ENCODE measurements at places on chromosomes 6 and 20.

DNA sequence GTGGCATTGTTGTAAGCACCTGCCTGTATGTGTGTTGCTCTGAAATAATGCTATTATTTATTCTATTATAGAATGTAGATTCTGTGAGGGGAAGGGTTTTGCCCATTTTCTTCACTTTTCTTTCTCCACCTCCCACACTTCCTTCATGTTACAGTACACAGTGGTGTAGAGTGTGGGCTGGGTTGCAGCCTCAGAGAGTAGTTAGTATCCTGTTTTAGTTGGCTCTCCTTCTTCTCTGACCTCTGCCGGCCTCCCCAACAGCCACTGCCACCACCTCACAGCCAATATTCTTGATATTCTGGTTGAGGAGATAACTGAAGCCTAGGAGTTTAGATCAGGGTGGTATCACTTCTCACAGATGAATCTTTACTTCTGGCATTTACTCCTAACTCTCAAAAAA is 143.4 kb downstream of the BCKDHB start:
- no peak for DNase-seq

GRCh38 chr6:72643214-72643613 is 21.4 kb downstream of the KCNQ5 start:
- no peak for DNase-seq

- DNase-seq: no peak
Observed at GRCh38 chr20:49909499-49910339, 5.6 kb downstream of the SPATA2 start.

- no peak for DNase-seq
Observed at GRCh38 chr6:14641423-14642135, 524.0 kb downstream of the CD83 start.

- no peak for DNase-seq
Observed at GRCh38 chr6:51578362-51578761, 509.1 kb downstream of the PKHD1 start.

GRCh38 chr6:196543-196942 is 95.7 kb upstream of the DUSP22 start:
- no peak for DNase-seq

DNA sequence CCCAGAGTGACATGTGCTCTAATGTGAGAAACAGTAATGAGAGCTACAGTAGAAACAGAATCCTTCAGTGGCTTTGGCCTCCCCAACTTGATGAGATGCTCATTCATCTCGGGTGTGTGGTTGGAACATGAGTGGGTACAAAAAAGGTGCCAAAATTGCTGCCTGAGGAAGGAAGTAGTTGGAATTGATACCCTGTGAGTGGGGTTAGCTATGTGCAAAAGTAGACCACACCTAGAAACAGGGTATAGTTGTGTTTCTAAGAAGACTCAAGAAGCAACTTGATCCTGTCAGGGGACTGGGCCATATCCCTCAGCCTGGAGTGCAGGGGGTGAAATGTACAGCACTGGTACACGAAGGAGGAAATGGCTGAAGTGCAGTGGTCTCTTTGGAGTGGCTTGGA is 206.4 kb upstream of the SUPT3H start:
- no peak for DNase-seq

DNA sequence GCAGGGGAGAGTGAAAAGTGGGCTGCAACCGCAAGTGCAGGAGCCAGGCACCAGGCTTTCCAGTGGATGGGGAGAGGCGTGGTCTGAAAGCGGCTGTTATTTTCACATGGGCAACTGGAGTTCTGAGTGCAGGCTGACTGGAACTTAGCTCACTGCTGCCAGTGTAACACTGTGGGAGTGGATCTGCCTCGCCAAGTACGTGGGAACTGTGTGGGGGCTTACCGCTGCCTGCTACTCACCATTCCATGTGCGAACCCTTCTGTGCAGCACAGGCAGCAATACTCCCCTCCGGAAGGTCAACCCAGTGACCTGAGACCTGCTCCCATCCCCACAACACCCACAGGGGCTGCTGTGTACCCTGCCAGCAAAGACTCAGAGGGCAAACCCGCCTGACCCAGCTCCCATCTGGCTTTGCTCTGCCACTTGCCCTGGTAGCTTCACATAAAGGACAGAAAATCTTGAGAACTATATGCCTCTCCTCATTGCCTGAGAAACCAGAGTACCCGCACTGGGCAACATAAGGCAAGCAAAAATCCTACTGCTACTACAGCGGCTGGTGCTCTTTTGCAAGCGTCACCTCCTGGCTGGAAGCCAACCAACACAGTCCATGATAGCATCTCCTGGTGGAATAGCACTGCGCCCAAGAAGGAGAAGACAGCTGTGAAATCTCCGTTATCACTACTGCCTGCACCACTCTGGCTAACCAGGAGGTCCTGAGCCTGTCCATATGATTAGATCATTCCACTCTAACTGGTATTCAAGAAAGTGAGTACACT is 54.4 kb upstream of the SIRPG start:
- no peak for DNase-seq

DNA sequence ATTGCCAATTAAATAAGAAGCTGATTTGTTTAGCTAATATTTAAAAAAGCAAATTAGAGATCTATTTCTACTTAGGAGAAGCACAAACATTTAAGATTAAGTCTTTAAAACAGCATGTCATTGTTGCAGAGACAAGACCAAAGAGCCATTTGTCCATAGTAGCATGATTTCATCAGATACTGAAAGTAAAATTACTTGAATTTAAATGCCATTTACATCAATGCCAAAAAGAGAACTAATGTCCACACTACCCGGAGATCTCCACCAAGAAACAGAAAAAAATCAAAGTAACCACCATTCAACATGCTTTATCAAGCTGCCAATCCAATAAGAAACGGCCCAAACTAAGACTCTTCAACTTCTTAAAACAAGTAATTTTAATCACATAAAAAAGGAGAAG is 15.7 kb downstream of the AURKA start:
- no peak for DNase-seq

- DNase-seq: no peak
Observed at GRCh38 chr6:111468329-111469012, 14.5 kb downstream of the REV3L start.

GRCh38 chr20:14049111-14049510 is 53.8 kb downstream of the MACROD2 start:
- DNase-seq: no peak

DNA sequence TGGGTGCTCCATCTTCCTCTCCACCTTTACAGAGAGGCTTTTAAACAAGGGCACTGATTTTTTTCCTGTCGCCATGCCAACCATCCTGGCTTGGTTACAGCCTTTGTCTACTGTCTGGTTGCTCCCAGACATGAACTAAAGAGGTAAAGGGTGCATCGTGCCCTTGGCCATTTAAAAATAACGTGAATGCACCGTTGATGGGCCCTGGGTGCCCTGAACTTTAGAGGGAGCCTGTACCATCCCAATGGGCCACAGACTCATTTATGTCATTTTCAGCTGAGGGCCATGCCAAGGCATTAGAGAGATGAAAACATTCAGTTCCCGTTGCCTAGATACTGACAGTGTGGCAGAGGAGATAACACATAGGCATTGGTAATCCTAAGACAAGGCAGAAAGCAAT is 23.3 kb downstream of the TMC2 start:
- no peak for DNase-seq

- DNase-seq: no peak
Observed at GRCh38 chr6:104252276-104252675, 607.4 kb downstream of the HACE1 start.

GRCh38 chr6:138439546-138439945 is 35.5 kb downstream of the HEBP2 start:
- no peak for DNase-seq

DNA sequence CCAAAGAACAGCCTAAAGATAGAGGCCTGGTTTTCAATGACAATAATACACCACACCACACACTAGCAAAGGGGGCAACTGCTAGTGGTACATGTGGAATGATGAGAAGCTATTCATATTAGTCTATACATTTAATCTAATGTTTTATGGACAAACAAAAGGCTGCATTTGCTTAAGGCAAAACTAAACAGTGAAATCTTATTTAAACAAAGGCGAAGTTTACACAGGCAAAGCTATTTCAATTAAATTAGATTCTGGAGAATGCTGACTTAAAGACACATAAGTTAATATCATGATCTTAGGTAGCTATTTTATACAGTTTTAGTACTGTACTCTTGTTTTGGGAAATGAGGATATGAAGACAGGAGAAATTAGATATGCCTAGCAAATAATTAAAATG is 53.9 kb upstream of the SIM1 start:
- DNase-seq: no peak

DNA sequence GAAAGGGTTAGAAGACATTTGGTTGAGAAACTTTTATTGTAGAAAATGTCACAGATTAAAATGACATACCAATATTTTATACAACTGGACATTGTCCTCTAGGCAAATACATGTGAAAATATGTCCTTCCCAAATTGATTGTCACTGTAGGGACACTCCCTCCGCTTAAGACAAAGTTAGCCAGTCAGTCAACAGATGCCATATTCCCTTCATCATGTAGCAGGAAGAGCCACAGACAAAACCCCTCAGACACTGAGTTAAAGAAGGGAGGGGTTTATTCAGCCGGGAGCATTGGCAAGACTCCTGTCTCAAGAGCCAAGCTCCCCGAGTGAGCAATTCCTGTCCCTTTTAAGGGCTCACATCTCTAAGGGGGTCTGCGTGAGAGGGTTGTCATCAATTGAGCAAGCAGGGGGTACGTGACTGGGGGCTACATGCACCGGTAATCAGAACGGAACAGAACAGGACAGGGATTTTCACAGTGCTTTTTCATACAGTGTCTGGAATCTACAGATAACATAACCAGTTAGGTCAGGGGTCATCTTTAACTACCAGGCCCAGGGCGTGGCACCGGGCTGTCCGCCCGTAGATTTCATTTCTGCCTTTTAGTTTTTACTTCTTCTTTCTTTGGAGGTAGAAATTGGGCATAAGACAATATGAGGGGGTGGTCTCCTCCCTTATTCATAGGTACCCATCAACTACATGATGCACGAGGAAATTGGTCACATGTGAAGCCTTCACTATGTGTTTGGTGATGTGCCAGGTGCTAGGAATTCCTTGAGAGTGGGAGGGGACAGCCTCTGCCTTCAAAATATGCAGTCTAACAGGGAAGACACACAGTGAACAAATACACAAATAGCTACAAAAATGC is 155.7 kb upstream of the CDYL start:
- DNase-seq: no peak

- no peak for DNase-seq
Observed at GRCh38 chr6:17638212-17638715, 38.2 kb downstream of the FAM8A1 start.

GRCh38 chr6:119237177-119237715 is 112.3 kb downstream of the MAN1A1 start:
- DNase-seq: no peak

DNA sequence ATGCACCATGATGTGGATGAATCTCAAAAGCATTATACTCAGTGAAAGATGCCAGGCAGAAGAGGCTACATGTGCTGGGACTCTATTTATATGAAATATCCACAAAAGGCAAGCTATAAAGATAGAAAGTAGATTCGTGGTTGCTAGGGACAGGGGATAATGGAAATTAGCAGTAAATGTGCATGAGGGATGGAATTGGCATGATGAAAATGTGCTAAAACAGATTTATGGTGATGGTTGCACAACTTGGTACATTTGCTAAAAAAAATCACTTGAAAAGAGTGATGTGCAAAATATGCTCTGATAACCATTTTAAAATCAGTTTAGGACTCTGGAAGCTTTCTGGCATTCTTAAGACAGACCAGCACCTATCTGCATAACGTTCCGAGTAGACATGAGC is 61.6 kb downstream of the ALDH8A1 start:
- no peak for DNase-seq

- no peak for DNase-seq
Observed at GRCh38 chr6:6915813-6916547, 191.8 kb upstream of the RREB1 start.

- DNase-seq: no peak
Observed at GRCh38 chr6:146805546-146806325, 207.0 kb downstream of the ADGB start.

GRCh38 chr6:31004794-31005193 is 5.5 kb upstream of the MUC22 start:
- DNase-seq: no peak

- no peak for DNase-seq
Observed at GRCh38 chr6:16473184-16473907, 235.0 kb downstream of the GMPR start.

Measured in stimulated activated CD8-positive, alpha-beta memory T cell treated with anti-CD3 and anti-CD28 coated beads, Interleukin-4, amount 100 ng/mL, for 24 hours (primary cell).